CD4-positive, alpha-beta T cell treated with Interleukin-10 for 1 hour (primary cell): ENCODE measurements at places on chromosomes 5 and 9.

- DNase-seq: no peak
These were observed 26.8 kb upstream of the STXBP1 start for GRCh38 chr9:127585161-127585819.

- no peak for DNase-seq
These were observed 203.3 kb downstream of the ADAMTS12 start for GRCh38 chr5:33688526-33688925.

- no peak for DNase-seq
These were observed 64.0 kb upstream of the TUSC1 start for GRCh38 chr9:25742256-25742655.

DNA sequence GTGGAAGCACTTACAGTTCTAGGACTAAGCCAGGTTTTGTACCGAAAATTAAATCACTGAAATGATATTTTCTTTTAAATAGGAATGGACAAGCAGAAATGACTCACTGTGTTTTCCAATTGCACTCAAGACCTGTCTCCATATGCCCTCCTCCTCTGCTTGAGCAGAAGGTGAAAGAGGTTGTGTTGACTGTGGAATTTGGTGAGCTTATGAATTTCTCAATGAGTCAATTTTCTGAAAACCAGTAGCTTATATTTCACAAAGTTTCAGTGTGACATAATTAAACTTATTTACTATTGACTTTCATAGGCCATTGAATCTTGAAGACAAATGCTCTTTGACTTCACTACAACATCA is 249.9 kb downstream of the NPR3 start:
- DNase-seq: no peak

GRCh38 chr5:172729588-172729987 is 41.4 kb downstream of the DUSP1 start:
- DNase-seq: no peak

DNA sequence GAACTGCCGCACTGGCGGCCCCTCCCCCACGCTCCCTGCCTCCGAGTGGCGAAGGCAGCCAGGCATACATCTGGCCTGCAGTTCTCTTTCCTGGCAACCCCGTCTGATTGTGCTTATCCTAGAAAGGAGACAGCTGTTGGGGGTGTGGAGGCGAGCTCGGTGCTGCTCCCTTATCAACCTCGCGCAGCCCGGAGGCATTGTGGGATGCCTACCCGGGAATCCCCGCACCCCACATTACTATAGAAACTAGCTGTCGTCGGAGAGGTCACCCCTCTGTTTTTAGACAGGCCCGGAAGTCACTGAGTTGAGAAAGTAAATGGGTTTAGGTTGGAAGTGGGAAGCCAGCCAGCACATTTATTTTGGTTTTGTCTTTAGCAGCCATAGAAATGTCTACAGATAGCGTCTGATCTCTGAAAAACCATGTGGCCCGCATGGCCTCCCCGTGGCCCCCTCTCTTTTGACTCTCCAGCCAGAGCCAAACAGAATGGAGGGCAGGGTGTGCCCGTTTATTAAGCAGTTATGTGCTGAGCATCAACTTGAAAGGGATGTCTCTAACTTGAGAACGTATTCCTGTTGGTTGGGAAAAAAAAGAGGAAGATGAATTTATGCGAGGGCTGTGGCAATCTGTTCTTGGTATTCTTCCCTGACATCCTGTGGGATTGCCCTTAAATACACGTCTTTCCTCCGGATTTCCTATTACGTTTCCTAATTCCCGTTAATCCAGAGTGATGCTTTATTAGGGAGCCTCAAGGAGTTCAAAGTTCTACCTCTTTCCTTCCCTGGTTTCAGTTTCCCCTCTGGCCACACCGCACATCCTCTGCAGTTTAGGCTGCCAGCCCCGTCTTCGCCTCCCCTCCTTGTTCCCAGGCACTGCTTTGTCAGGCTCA is 3.9 kb downstream of the STC2 start:
- DNase-seq: no peak

- no peak for DNase-seq
These were observed 92.4 kb upstream of the NR3C1 start for GRCh38 chr5:143495821-143496275.

GRCh38 chr5:66818935-66819328 is 222.7 kb downstream of the MAST4 start:
- DNase-seq: no peak

DNA sequence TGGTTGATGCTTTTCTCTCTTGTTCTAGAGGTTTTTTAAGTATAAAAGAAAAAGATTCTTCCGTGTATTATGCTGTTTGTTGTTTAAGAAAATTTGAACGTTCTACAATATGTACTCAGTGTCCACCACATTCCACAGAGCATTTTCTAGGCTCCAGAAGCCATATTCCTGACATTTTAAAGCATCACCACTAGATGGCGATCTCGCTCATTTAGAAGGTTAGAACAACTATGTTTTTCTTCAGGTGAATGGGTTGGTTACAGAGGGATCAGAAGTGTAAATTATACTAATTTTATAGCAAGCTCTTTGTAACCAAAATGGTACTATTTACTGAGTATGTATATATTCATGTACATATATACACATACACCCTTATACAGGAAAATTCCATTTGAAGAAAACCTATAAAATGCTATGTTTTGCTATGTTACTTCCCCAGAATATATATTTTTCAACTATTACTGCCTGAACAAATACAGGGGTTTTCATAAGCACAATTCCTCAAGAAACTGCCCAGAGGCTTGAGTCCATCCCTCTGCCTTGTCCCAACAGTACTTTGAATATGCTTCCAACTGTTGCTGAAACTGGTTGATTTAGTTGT is 284.3 kb downstream of the CCDC171 start:
- peak; percentile 37 for DNase-seq
